ENCODE measurements at places on chromosomes 2 and 18. TPM values are rescaled to one million over a fixed set of nuclear protein-coding genes. Genes with fewer than 3 reads are reported as not detected.

TFPI gene
- total RNA-seq = 58.6 TPM

CPLX4 gene
- total RNA-seq = not detected

DNA sequence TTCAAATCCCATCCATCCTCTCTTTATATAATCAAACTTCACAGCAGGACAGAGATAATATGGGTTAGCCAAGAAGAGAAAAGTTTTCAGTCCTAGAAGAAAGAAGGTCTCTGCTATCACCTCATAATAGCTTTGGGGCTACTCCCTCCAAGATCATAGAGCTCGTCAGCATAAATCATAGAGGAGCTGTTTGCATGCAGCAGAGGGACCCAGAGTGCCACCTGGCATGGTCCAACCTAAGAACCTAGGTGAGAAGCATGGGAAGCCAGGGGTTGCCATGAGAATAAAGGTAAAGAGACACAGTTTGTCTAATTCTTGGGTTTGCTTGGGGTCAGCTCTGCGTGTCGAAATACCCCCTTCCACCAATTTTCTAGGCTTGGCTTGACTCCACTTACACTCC, 87.1 kb upstream of the CYP1B1 start:
- DNase-seq = no peak

DNA sequence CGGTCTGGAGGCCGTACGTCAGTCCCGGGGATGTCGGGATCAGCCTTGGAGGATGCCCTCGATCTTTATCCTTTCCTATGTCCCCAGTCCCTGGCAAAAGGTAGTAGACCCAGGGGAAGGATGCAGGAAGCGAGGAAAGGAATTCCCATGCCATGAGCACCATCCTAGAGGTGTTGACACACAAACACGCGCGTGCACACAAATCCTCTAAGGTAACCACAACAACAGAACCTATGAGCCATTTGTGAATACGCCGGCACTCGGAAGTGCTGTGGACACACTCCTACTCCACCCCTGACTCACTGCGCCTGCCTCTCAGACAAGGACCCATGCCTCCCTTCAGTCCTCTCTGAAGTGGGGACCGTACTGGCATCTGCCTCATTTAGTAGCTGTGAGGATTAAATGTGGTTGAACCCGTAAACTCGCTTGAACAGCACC, 11.3 kb upstream of the MLPH start:
- DNase-seq = no peak

DNA sequence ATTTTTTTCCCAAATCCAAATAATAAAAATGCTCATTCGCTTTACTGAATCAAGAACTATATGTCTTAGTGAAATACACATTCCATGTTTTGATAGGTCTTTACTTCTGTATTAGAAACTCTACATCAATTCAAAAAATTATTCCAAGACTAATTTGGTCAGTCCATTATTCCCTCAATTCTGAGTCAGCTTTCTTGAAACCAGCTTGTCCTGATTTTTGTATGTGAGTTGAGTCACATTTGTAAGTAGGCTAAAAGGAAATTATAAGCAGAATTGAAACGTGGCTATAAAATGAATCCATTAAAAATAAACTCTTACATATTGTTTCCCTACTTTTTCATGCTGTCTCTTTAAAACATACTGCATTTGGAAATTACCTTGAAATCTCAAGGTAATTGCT, 113.0 kb downstream of the DNER start:
- DNase-seq = no peak

GRCh38 chr2:1898461-1899395, 154.4 kb upstream of the PXDN start:
- no peak for DNase-seq

- no peak for DNase-seq
These were observed 156.7 kb downstream of the FHOD3 start for GRCh38 chr18:36454245-36454644.

GRCh38 chr2:207073801-207074678, 91.7 kb downstream of the KLF7 start:
- DNase-seq = no peak

Data from ovary (tissue), 10 donors.